ENCODE measurements at places on chromosomes 7 and 10.
A peak's percentile ranks its signal among the peaks of the same experiment; 100 is the strongest.

DNA sequence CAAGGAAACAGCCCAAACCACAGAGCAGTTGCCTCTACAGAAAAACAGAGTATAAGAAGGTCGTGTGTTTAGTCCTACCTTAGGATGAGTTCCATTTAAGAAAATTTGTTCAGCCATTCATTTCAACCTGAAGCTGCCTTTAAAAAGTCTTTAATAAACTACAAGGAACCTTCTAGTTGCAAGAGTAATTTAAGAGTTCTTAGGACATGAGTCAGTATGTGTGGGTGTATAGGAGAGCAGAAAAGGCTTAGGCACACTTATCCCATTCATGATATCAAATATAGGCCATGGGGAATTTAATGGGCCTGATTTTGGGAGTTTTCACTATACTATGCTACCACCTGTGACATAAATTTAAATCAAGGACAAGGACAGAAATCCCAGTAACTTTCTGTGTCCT is 496.8 kb downstream of the TFEC start:
- DNase-seq: peak; percentile 2

DNA sequence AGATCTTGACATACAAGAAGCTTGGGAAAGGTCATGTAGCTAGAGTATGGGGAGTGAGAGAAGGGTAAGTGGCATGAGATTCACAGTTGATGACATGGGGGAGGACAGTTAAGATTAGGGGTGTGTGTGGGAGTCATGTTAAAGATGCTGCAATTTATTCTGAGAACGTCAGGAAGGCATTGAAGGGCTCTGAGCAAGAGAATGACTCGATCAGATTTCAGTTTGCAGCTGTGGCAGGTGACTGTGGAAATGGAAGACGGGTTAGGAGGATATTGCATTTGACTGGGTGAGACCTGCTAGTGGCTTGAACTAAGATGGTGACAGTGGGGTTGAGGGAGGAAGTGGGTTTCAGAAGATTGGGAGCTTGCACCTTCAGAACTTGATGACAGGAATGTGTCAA is 5.6 kb downstream of the CDC123 start:
- DNase-seq: no peak

GRCh38 chr10:13955409-13956068 is 368.8 kb downstream of the PRPF18 start:
- DNase-seq: no peak

DNA sequence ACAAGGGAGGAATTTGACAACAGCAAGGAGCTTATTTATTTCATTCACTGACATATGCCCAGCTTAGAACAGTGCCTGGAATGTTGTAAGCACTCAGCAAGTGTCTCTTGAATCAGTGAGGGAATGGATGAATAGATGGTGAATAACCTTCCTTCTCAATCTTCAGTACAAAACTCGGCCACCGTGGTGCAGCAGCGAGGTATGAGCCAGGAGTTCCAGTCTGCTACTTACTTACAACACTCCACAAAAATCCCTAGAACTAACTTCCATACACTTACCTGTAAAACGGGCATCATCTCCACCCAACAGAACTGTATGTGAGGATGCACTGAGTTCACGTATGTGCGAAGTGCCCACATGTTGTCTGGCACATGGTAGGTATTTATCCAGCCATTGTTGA is 237.4 kb downstream of the WDR11 start:
- DNase-seq: peak; percentile 66

GRCh38 chr10:99730026-99730425 is 1.9 kb downstream of the COX15 start:
- peak; percentile 10 for DNase-seq

- no peak for DNase-seq
Measured at GRCh38 chr7:112646783-112647182, 143.4 kb downstream of the TMEM168 start.

GRCh38 chr7:138008588-138009349 is 6.9 kb upstream of the CREB3L2 start:
- DNase-seq: peak; percentile 73

DNA sequence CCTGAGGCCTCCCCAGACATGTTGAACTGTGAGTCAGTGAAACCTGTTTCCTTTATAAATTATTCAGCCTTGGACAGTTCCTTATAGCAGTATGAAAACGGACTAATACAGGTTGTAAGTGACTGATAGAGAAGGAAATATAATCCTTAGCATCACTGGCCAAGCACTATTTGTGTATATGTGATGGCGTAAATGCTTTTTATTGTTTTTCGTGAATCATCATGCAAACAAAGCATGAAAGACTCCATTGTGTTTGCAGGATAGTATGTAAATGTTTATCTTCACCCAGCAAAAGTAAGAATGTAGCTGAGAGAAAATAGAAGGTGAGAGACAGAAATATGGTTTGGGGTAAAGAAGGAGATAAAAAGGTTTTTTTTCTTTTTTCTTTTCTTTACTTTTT is 92.5 kb upstream of the LRGUK start:
- DNase-seq: no peak

- DNase-seq: peak; percentile 57
Measured at GRCh38 chr7:36440880-36441279, 51.2 kb downstream of the ANLN start.

DNA sequence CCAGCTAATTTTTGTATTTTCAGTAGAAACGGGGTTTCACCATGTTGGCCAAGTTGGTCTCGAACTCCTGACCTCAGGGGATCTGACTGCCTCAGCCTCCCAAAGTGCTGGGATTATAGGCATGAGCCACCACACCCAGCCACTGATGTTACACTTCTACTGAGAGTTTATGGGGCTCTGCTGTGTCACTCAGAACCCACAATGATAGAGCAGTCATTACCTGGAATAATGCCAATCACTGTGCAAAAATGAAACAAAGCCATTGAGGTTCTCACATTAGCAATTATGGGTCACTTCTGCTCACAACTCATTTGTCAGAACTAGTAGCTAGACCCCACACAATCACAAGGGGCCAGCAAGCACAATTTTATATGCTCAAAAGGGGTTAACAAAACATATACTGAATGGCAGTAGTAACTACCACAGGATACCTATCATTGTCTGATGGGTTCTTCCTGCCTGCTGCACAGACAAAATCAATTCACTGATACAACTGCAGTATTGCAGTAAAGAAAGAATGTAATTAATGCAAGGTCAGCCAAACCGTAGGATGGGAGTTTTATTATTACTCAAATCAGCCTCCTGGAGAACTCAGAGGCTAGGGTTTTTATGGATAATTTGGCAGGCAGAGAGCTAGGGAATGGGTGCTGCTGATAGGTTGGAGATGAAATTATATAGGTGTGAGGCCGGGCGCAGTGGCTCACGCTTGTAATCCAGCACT is 72.1 kb upstream of the TRIM24 start:
- peak; percentile 5 for DNase-seq

DNA sequence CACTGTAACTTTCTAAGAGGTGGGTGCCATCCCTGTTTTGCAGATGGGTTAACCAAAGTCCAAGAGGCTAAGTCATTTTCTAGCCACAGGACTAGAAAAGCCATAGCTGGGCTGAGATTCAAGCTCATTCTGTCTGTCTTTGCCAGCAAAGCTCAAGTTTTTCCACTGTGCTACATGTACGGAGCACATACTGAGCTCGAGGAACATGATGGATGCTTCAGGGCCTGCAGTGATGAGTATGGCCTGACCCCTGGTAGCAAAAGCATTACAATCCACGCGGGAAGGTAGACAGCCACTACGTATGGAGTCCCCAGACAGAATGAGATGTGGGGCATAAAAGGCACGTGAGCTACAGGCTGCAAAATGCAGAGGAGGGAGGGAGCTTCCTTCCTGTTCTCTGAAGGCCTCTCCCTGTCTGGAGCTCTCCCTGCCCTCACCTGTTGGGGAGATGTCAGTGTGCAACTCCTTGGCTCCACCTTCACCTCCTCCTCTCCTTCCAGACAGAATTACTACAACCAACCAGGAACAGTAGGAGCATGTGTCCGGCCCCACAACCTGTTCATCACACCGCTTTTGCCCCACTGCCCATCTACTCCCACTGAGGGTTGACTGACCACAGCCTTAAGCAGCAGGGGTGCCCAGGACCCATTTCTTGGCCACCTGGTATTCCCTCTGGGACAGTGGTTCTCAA is 16.4 kb downstream of the ITPRIP start:
- DNase-seq: no peak

- no peak for DNase-seq
Measured at GRCh38 chr7:158759245-158759614, 54.6 kb upstream of the NCAPG2 start.

DNA sequence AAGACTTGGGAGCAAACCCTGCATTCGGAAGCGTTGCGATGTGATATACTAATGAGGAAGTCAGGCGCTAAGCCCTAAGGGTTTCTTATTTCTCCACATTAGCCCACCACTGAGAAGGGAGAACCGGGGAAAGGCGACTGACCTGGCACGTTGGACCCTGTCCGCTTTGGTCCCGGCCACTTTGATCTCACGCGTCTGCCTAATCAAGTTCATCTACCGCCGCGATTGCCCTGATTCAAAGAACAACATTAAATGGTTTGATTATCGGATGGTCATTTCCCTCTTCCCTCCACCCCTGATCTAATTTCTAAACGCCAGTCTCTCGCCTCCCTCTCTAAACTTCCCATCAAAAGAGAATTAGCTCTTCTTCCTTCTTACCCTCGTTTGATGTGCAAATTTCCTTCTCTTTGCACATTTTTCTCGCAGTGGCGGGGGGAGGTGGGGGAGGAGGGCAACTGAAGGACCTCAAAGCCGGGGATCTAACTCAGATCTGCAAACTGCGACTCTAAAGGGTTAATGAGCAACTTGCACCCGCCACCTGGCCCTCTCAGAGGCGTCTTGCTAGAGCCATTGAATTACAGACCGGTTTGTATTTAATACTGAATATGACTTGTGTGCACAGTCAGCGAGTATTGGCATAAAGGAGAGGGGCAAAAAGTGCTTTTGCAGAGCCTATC is 687 bp upstream of the DKK1 start:
- DNase-seq: peak; percentile 39

DNA sequence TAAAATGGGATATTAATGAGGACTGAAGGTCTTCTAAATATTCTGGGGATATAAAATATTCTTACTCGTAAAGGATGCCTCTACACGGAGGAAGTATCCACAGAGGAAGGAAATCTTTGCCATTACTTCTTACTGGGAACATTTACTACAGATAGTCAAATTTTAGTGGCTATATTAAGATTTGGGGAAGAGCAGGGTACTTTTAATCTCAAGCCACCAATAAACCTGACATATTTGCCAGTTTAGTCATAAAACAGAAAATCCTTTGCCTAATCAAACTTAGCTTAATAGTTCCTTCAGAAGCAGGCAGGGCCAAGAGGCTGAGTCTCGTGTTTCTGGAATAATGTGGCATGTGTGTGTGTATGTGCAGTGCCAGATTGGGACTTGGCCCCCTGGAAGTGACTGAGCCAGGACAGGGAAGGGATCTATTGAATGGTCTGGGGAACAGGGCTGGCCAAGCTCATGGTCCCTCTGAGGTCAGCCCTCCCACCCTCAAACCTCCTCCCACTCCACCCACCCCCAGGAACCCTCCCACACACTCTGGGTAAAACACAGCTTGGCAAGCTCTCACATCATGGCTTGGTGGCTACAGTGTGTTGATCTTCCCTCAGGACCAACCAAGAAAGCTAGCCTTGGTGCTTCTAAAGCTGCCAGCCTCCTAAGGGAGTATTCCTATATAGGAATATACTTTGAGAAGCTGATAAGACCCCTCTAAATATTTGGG is 1.6 kb upstream of the PIK3CG start:
- no peak for DNase-seq

DNA sequence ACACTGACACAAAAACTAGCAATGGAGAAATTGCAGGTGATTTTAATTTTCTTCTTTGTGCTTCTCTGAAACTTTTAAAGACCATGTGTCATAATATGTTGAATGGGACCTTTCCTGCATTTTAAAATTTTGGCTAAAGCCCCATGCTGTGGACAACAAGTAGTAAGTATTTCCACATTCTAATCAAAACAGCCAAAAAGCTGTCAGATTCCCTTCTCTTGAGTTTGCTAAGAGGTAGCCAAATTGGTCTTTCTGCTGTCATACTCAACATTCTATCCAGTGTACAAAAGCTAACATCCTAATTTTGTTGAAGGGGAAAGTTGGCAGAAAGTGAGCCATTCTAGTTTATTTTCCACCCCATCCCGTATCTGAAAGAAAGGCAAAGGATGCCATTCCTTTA is 447.6 kb downstream of the TFEC start:
- no peak for DNase-seq

DNA sequence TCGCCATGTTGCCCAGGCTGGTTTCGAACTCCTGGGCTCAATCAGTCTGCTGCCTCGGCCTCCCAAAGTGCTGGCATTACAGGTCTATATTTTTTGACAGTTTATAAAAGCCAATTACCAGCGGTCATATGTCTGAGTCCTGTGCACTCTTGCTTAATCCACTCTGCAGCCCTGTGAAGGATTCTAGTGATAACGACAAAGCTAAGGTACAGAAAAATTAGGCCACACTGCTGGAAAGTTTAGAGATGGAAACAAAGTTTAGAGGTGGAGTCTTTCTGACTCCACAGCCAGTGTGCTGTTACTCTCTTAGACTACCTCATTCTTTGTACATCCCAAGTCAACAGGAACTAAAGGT is 707 bp downstream of the PTER start:
- no peak for DNase-seq

- no peak for DNase-seq
Measured at GRCh38 chr10:85602306-85602705, 764.3 kb downstream of the GRID1 start.

DNA sequence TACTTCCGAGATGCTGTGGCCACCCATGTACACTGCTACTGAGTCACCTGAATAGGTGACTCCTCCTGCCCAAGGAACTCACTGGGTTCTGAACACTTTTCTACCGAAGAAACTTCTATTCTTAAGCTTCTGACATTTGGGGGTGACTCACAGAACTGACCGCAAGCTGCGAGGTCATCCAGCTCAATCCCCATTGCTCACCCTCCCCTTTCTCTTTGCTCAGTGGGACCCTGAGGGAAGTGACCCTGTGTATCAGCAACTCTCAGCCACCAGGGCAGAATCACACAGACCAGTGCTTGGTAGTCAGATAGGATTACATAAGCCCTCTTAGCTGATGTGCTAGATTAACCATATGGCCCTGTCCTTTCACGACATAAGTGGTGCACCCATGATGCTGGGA is 46.3 kb downstream of the INSYN2A start:
- DNase-seq: no peak

- DNase-seq: peak; percentile 76
Measured at GRCh38 chr7:3367261-3367660, 66.2 kb downstream of the SDK1 start.

GRCh38 chr10:47091421-47091820 is 180.2 kb downstream of the PTPN20 start:
- DNase-seq: no peak
